ENCODE measurements at places on chromosomes 12 and 14.

DNA sequence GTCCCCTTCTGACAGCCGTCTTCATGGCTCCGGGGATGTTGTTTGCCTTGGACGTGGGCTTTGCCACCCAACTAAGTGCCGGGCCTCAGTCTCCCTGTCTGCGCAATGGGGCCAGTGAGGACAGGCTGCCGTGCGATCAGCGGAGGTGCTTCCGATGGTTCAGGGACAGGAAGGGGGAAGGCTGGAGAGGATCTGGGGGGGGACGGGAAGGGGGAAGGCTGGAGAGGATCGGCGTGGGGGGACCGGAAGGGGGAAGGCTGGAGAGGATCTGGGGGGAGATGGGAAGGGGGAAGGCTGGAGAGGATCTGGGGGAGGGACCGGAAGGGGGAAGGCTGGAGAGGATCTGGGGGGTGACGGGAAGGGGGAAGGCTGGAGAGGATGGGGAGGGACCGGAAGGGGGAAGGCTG lies 3.4 kb downstream of the MMP17 start:
- DNase-seq: peak; percentile 22

GRCh38 chr12:15334225-15334624 lies 11.9 kb downstream of the PTPRO start:
- DNase-seq: no peak

DNA sequence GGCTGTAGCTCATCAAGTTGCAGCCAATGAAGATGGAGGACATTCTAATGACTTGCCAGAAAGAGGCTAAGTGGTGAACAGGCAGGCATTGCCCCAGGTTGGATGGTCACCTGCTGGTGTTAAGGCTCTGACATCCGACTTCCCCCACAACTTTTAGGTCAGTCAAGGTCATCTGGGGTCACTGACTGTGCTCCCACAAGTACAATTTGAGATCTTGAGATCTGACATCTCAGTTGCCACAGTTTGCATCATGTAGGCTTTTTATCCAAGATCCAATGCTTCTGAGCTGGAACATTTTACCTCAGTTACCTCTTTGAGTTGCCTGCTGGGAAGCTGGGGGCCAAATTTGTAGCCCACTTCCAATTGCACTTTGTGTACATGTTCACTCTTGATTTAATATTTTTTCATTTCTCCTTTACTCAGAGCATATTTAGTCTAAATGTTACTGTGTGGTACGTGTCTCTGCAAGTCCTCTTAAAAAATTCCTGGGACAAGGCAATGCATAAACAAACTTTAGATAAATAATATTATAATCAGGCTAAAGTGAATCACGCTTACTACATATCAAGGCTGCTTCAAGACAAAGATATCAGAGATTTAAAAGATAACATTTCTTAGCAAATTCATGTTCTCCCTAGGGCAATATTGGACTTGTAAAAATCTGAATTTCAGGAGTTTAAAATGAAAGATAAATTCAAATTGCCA lies 61.4 kb downstream of the SEL1L start:
- no peak for DNase-seq

- no peak for DNase-seq
Observed at GRCh38 chr12:125606312-125606711, 541.1 kb downstream of the AACS start.

GRCh38 chr12:32331133-32331532 lies 68.2 kb upstream of the FGD4 start:
- DNase-seq: no peak

DNA sequence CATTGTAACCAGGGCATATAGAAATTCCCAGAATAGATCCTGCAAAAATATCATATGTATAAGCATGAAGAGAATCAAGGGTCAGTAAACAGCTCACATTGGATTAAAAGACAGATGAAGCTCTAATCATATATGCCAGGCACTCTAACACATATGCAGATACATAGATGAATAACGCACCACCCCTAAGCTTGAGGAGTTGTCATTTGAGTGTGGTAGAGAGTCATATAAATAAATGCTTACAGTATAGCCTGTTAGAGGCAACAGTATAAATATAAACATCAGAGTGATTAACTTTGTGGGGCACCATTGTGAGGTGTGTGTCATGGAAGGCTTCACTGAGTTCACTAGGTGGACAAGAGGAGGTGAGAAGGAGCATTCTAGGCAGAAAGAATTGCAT lies 346.7 kb upstream of the PRICKLE1 start:
- no peak for DNase-seq

DNA sequence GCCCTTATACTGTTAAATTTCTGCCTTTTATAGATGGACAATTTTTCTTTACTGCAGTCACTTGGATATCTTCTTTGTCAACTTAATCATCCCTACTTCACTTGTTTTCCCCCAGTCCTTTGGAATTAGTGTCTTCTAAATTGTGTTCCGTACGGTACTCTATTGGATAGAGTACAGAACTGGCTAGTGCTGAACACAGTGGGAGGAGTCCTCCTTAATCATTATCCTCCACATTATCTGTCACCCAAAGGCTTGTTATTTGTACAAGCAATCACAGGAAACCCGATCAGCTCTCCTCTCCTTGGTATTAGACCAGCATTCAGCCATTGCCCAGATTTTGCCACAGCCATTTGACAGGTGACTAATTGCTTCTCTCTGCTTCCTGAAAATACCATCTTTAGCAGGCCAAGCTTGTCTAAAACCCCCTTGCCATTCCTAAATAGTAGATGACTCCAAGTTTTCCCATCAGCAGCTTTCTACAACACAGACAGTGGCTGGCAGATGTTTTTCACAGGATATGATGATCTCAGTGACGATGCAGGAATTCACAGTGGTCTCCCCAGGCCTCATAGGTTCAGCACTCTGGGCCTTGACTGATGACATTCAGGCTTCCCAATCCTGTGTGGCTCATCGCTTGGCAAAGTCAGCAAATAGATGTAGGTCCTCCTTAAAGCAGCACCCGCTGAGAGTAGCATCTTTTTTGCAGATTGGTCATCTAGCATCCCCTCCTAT lies 216.0 kb upstream of the RGS6 start:
- DNase-seq: no peak

GRCh38 chr12:111269718-111270117 lies 99.2 kb downstream of the PHETA1 start:
- no peak for DNase-seq

- DNase-seq: no peak
Observed at GRCh38 chr12:130752692-130753230, 36.7 kb upstream of the RIMBP2 start.

DNA sequence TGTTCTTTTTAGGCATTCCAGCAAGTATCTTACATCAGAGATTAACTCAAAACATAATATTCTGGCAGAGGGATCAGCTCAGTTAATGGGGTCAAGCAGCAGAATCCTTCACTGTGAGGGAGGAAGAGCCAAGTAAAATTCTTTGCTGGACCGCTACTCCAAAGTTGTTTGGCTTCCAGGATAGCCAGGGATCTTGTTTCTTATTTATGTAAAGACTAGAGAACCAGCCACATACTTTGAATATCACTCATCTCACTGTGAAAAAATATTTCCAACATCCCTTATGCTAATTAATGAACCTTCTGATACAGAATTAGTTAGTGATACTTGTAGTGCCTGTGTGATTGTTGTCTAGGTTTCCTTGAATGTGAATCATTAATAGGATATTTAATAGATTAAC lies 94.2 kb downstream of the PLEKHA5 start:
- no peak for DNase-seq

DNA sequence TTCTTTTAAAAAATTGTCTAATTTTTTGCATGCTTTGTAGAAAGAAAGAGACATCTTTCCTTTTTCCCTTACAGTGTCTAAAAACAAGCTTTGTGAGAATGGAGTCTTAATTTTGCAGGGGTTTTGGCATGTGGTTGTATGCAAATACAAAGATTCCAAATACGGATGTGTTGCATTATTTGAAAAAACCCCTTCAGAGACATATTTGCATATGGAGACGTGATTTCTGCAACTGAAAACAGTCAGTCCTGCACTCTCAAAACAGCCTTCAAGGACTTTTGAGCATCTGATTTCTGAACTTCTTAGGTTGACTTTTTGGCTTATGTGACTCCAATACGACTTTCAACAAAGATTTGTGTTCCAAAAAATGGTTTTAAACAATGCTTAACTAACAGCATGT lies 7.8 kb downstream of the IRAK3 start:
- no peak for DNase-seq

- DNase-seq: peak; percentile 88
Observed at GRCh38 chr12:98154850-98155249, 360.5 kb upstream of the TMPO start.

DNA sequence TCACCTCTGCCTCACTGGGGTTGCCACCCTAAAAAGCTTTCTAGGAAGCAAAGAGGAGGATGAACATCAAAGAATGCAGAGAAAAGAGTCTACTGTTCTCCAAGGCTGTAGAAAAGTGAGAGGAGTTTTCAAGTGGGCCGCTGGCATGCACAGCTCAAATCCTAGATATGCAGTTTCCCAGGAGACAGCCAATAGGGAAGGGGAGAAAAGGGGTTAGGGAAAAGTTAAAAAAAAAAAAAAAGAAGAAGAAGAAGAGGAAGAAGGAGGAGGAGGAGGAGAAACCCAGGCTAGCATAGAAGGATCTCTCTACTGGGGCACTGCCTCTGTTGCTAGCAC lies 682 bp downstream of the BATF start:
- DNase-seq: no peak

GRCh38 chr14:72517736-72518135 lies 376.2 kb downstream of the DPF3 start:
- no peak for DNase-seq

GRCh38 chr12:89236748-89237383 lies 115.4 kb downstream of the DUSP6 start:
- DNase-seq: peak; percentile 95

Data from NCI-H510A treated with DMSO at 0.1 percent for 48 hours (cell line).